ENCODE measurements at places on chromosomes 11 and 22. TPM values are rescaled to one million over a fixed set of nuclear protein-coding genes. Genes with fewer than 3 reads are reported as not detected.
A peak's percentile ranks its signal among the peaks of the same experiment; 100 is the strongest.

- H3K36me3 ChIP-seq: no peaks in the 10 kb centered on the region
- no peaks in the 10 kb centered on the region for H3K27me3 ChIP-seq
- no peaks in the 10 kb centered on the region for H3K4me1 ChIP-seq
- H3K27ac ChIP-seq: no peak overlapping the region
- no peak for DNase-seq
These were observed 116.2 kb downstream of the FAT3 start for GRCh38 chr11:92340839-92341238.

- no peak overlapping the region for H3K27ac ChIP-seq
- H3K27me3 ChIP-seq: no peaks in the 10 kb centered on the region
- no peaks in the 10 kb centered on the region for H3K36me3 ChIP-seq
- no peaks in the 10 kb centered on the region for H3K4me1 ChIP-seq
- no peak overlapping the region for H3K4me3 ChIP-seq
These were observed 208.0 kb downstream of the DSCAML1 start for GRCh38 chr11:117589063-117589462.

DNA sequence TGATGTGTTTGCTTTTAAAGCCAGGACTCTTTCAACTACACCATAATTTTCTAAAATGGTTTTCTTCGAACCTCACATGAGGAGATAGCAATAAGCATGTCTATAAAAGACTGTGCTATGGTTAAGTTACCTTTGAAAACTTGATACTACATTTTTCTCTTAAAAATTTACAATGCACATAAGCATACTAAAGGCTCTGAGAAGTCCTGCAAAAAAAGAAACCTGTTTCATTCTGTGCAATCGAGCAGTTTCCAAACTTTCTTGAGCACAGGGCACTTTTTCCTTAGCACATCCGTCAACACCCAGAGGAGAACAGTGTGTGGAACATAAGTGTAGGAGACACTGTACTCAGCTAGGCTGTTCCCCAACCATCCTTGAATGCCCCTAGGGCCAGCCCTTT is 144.1 kb upstream of the ARHGAP20 start:
- H3K27me3 ChIP-seq: peaks cover 10% of the 10 kb centered on the region
- H3K36me3 ChIP-seq: no peaks in the 10 kb centered on the region
- no peaks in the 10 kb centered on the region for H3K4me1 ChIP-seq

GRCh38 chr11:8871171-8871775 is 39.7 kb upstream of the AKIP1 start:
- no peak for DNase-seq
- H3K27ac ChIP-seq: no peak overlapping the region
- peak overlapping the region; percentile 55 for H3K4me3 ChIP-seq
- no peaks in the 10 kb centered on the region for H3K36me3 ChIP-seq

GRCh38 chr11:42329929-42330565 is 870.6 kb upstream of the LRRC4C start:
- no peak overlapping the region for H3K27ac ChIP-seq
- H3K27me3 ChIP-seq: no peaks in the 10 kb centered on the region
- no peak for DNase-seq
- H3K4me1 ChIP-seq: no peaks in the 10 kb centered on the region
- no peaks in the 10 kb centered on the region for H3K36me3 ChIP-seq

GRCh38 chr11:92227959-92228935 is 3.6 kb downstream of the FAT3 start:
- H3K36me3 ChIP-seq: no peaks in the 10 kb centered on the region
- H3K4me3 ChIP-seq: no peak overlapping the region
- peaks cover 37% of the 10 kb centered on the region for H3K27me3 ChIP-seq
- peaks cover 5% of the 10 kb centered on the region for H3K4me1 ChIP-seq
- H3K27ac ChIP-seq: no peak overlapping the region

GRCh38 chr22:41998361-41999261 is at the start of gene WBP2NL:
WBP2NL (plus strand) TSS chr22:41998788; CDS start chr22:41998819, 31 bp downstream.
- H3K36me3 ChIP-seq: peaks cover 10% of the 10 kb centered on the region
- peaks cover 22% of the 10 kb centered on the region for H3K4me1 ChIP-seq
- peak within 1 kb of the TSS; percentile 94 for H3K4me3 ChIP-seq
- H3K27me3 ChIP-seq: peaks cover 23% of the 10 kb centered on the region
- H3K27ac ChIP-seq: peak within 1 kb of the TSS; percentile 97

DNA sequence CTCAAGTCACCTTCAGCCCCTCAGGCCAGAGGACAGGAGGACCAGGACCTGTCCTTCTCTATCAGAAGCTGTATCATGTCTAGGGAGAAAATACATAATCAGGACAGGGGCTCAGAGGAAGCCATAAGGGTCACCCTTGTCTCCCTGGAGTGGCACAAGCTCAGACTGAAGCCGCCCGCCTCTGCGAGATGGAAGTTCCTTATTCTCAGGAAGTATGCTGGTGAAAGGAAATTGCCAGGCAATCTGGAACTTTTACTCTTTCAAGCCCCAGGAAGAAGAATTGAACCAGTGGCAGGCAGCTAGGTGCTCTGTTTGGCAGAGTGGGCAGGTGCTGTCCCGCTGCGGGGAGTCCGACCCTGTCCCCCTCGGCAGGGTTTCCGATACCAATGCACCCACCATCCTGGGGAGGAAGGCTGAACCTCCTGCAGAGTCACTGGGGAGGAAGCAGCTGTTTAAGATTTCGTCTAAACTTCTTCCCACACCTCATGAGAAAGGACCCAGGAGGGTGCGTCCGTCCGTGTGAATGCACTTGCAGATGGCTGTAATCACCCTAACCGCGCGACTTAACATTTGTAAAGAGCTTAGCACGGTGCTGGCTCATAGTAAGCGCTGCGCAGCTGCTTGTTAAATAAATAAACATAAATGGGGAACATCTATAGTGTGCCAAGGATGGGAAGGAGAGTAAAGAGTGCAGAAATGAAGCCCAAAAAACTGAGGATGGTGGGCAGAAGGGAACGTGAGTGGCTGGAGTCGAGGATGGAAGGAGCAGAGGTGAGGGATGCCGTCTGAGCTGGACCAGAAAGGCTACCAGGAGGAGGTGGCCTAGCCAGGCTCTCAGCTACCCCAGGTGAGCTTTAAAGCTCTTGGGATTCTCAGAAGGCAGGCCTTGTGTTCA is 5.0 kb upstream of the ANO1 start:
- H3K4me3 ChIP-seq: no peak overlapping the region
- no peaks in the 10 kb centered on the region for H3K36me3 ChIP-seq
- peaks cover 3% of the 10 kb centered on the region for H3K4me1 ChIP-seq

GRCh38 chr11:285894-286220 is 3.1 kb upstream of the PGGHG start:
- H3K4me1 ChIP-seq: peaks cover 34% of the 10 kb centered on the region
- peaks cover 59% of the 10 kb centered on the region for H3K36me3 ChIP-seq
- DNase-seq: no peak
- H3K4me3 ChIP-seq: peak overlapping the region; percentile 90

GRCh38 chr11:45369313-45369712 is 83.2 kb upstream of the SYT13 start:
- no peak overlapping the region for H3K4me3 ChIP-seq
- H3K4me1 ChIP-seq: peaks cover 2% of the 10 kb centered on the region
- no peak overlapping the region for H3K27ac ChIP-seq
- H3K27me3 ChIP-seq: peaks cover 25% of the 10 kb centered on the region
- DNase-seq: no peak

GRCh38 chr11:45212566-45213315 is 66.3 kb downstream of the PRDM11 start:
- no peaks in the 10 kb centered on the region for H3K36me3 ChIP-seq
- no peak for DNase-seq
- peaks cover 21% of the 10 kb centered on the region for H3K4me1 ChIP-seq
- H3K4me3 ChIP-seq: no peak overlapping the region

DNA sequence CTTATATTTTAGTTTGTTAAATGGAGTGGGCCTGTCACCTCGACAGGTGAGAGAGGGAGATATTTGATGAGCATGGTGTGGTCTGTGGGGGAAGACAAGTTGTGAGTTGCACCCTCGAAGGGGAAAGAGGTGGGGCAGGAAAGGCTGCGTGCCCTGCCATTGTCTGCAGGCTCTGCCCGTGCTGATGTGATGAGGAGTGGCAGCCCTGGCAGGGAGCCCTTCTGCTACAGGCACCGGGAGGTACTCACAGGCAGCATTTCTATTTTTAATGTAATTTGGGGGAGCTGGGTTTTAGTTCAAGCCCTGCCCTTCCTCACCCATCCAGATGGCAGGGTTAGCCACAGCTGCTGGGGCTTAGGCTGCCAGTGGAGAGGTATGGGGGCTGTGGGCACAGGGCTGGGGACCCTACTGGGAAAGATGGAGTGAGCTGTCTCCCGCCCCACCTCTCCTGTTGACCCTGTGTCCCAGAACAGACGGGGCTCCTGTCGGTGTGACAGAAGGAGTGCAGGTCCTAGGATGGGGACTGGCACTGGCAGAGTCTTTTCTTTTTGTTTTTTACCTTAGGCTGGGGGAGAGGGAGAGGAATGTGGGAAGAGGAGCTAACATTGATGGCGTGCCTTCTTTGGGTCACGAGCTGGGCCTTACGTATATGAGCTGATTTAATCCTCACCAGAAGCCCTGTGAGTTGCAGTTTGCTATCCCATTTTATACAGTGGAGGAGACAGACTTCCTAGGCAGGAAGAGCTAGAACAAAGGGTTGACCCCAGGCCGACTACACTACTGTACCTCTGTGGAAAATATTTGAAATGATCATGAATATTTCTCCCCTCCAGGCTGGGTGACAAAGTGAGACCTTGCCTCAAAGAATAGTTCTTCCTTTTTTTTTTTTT is 51.6 kb downstream of the CEP164 start:
- peak overlapping the region; percentile 55 for H3K27ac ChIP-seq
- no peaks in the 10 kb centered on the region for H3K4me1 ChIP-seq
- H3K36me3 ChIP-seq: peaks cover 9% of the 10 kb centered on the region
- no peaks in the 10 kb centered on the region for H3K27me3 ChIP-seq
- no peak for DNase-seq

DNA sequence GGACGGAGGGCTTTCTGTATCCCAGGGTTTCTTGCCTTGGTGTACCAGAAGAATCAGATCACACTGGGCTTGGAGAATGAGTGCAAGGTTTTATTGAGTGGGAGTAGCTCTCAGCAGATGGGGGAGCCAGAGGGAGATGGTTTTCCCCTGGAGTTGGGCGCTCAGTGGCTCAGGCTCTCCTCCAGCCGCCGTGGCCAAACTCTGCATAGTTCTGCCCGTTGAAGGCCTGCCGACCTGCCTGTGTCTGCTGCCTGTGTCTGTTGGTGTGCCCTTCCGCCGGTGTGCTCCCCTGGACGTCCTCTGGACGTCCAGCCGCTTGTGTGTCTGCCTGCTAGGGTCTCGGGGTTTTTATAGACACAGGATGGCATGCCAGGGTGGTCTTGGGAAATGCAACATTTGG is 4.5 kb upstream of the ALKBH8 start:
- no peak for DNase-seq
- H3K27me3 ChIP-seq: no peaks in the 10 kb centered on the region
- peaks cover 20% of the 10 kb centered on the region for H3K4me1 ChIP-seq
- H3K36me3 ChIP-seq: no peaks in the 10 kb centered on the region

DNA sequence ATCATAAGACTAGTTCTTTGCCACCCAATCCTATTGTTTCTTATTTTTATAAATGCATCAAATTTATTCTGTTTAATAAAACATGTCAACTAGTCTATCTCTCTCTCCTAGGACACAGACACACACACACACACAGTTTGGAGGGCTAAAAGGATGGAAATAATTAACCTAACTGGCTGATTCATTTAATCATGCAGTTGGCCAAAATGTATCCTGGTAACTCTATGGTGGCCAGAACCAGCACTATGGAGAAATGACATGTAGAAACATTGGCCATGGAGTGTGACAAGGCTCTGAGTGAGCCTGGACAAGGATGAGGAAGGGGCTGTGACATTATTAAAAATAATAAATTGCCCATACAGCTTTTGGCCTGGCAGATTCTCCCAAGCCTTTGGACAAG is 64.1 kb downstream of the CLPB start:
- H3K27me3 ChIP-seq: no peaks in the 10 kb centered on the region
- H3K27ac ChIP-seq: no peak overlapping the region
- peaks cover 11% of the 10 kb centered on the region for H3K36me3 ChIP-seq
- no peak overlapping the region for H3K4me3 ChIP-seq
- no peak for DNase-seq

DNA sequence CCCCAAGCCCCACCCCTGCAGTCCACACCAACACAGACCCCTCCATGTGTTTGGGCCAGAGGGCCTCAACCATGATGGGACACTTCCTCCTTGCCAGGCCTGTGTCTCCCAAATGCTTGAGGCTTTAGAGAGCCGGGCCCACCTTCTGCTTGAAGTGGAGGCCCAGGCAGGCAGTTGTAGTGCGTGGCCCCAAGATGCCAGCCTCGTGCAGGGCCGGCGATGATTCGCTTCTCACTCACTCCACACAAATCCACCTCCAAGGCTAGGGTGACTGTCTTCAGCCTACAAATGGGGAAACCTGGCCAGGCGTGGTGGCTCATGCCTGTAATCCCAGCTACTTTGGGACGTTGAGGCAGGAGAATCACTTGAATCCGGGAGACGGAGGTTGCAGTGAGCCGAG is 5.7 kb downstream of the PRR5 start:
- no peak for DNase-seq
- peak overlapping the region; percentile 16 for H3K27ac ChIP-seq
- H3K36me3 ChIP-seq: peaks cover 3% of the 10 kb centered on the region
- H3K4me1 ChIP-seq: peaks cover 22% of the 10 kb centered on the region
- no peak overlapping the region for H3K4me3 ChIP-seq

DNA sequence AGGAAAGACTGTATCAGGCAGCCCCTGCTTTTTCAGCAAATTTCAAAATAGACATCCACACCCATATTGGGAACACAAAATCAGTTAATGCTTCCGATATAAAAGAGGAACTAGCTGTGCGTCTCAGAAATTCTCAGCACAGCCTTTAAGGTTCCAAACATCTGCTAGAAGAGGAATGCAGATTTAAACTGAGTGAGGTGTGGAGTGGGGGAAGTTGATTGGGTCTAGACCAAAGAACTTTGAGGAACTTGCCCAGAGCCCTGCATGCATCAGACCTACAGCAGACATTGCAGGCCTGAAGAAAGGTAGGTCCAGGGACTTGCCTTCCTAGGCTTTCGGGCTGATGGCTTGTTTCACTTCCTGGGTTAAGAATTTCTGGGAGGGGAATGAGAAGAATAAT is at the start of gene MS4A4A:
Gene MS4A4A (plus strand): TSS at position 255 of the 400 bp plus-strand sequence. CDS start 10 bp downstream, at position 265.
- no peaks in the 10 kb centered on the region for H3K4me1 ChIP-seq
- no peaks in the 10 kb centered on the region for H3K27me3 ChIP-seq
- H3K27ac ChIP-seq: no peak within 1 kb of the TSS
- no peak within 1 kb of the TSS for H3K4me3 ChIP-seq

GRCh38 chr11:33065445-33066178 is 26.2 kb downstream of the TCP11L1 start:
- peaks cover 12% of the 10 kb centered on the region for H3K36me3 ChIP-seq
- H3K27me3 ChIP-seq: no peaks in the 10 kb centered on the region
- no peak overlapping the region for H3K4me3 ChIP-seq
- no peak overlapping the region for H3K27ac ChIP-seq
- peaks cover 13% of the 10 kb centered on the region for H3K4me1 ChIP-seq

HTR3B gene
- total RNA-seq: not detected

PRG3 gene
- total RNA-seq: not detected

DCHS1 gene
- 2.1 TPM for total RNA-seq

KCNE3 gene
- total RNA-seq: 0.19 TPM

MMP8 gene
- not detected for total RNA-seq

TRIM49 gene
- not detected for total RNA-seq

CHST1 gene
- not detected for total RNA-seq

CASP5 gene
- not detected for total RNA-seq

KCNQ1OT1 gene
- total RNA-seq: 0.34 TPM

UPK3A gene
- not detected for total RNA-seq
